Spinal cord (tissue), 10 donors: ENCODE measurements at places on chromosomes 1 and 21. TPM values are rescaled to one million over a fixed set of nuclear protein-coding genes. Genes with fewer than 3 reads are reported as not detected.

The TEDDM1 gene
- not detected for polyA plus RNA-seq

The MAP3K21 gene
- 5.6 TPM for polyA plus RNA-seq

The NUCKS1 gene
- polyA plus RNA-seq, result 256 TPM

The TMEM52 gene
- 8.2 TPM for polyA plus RNA-seq

The CCDC27 gene
- 0.11 TPM for polyA plus RNA-seq

The GPR25 gene
- 0.44 TPM for polyA plus RNA-seq

DNA sequence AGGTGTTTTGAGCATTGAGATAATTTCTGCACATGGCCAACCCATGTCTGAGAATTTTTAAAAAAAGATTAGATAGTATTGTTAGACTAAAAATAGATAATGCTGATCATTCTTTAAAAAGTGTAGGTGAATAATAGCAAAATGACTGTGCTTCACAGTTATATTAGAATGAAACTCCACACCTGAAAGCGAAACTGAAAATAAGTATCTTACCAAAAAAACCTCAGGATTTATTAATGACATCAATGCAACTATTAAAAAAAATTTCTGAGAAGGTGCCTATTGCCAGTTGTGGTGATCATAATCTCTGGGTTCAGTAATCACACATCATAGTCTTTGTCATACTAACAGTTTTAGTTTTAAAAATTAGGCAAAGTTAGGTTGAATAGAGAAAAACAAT is 36.5 kb downstream of the PLA2G4A start:
- DNase-seq, result no peak

DNA sequence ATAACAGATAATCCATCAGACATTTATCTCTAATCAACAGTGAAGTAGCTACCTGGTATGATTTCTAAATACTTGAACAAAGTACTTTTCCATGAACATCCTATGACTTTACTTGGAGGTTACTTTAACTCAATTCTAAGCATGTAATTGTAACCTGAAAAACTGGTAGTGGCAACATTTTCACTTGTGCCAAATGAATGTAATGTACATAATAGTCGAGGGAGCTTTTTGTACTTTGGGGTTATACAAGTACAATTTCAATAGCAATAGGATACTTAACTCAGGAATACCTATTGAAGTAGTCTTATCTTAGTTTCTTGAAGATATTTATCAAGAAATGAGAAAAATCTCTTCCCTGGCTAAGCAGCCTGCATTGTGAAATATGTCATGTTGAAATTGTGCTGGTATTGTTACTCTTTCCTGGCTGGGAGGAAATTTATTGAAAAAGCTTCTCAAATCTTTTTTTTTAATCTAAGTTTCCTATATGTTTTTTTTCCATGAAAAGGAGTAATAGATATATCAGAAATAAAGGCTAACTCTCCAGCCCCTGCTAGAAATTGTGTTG is 33.7 kb upstream of the CACYBP start:
- no peak for DNase-seq

- DNase-seq, result no peak
Measured at GRCh38 chr1:197400522-197400902, 132.5 kb downstream of the CRB1 start.

DNA sequence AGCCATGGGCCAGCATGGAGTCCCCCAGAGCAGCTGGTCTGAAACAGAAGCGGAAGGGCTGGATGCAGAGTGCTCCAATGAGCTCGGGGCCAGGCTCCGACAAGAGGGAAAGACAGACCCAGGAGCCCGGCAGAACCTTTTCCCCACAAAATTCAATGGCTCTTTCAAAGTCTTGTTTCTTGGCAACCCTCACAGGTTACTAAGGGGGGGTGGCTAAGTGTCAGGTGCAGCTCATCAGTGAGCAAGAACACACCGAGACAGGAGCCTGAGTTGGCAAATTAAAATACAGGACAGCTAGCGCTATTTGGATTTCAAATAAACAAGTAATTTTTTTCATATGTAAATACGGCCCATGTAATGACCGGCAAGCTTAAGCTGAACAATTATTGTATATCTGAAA is 27.3 kb downstream of the PGBD5 start:
- no peak for DNase-seq
